ENCODE measurements at places on chromosomes 6 and 20.
A peak's percentile ranks its signal among the peaks of the same experiment; 100 is the strongest.

- DNase-seq = no peak
Measured at GRCh38 chr6:83853178-83854000, at the start of gene RIPPLY2. Gene RIPPLY2, plus strand, starts transcription at chr6:83853360. Its CDS starts 57 bp downstream, at chr6:83853417.

DNA sequence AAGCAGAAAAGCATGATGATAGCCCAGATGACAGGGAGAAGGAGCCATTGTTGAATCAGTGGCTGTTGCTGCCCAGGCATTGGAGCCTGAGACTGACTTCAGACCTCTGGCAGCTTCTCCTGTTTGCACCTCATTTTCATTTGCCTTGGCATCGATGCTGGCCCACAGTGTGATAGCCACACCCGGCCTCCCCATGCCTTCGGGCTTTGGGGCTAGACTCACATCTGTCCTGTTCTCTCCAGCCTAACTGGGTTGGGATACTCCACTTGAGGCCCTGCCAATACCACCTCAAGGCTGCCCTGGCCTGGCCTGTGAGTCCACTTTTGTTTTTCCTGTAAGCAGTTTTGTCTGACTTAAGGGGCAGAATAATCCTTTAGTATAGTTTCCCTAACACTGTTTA is 140.4 kb downstream of the UST start:
- DNase-seq = no peak

DNA sequence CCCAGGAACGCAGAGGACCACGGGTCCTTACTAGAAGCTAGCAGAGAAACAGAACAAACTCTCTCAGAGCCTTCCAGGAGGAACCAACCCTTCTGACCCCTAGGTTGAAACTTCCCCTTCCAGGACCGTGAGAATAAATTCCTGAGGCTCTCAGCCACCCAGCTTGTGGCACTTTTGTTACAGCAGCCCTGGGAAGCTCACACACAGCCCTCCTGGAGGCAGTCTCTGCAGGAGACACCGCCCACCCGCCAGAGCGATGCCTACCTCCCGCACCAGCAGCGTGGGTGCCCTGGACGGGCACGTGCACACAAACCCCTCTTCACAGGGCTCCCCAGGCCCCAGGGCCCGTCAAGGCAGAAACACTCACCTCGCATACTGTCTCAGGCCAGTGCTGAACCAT is 4.2 kb downstream of the RNASET2 start:
- DNase-seq = no peak

- no peak for DNase-seq
Measured at GRCh38 chr6:143149771-143150170, 89.1 kb downstream of the AIG1 start.

GRCh38 chr6:96923400-96923799 is 1.1 kb upstream of the KLHL32 start:
- no peak for DNase-seq

- no peak for DNase-seq
Measured at GRCh38 chr20:1166948-1167720, 17.6 kb downstream of the TMEM74B start.

DNA sequence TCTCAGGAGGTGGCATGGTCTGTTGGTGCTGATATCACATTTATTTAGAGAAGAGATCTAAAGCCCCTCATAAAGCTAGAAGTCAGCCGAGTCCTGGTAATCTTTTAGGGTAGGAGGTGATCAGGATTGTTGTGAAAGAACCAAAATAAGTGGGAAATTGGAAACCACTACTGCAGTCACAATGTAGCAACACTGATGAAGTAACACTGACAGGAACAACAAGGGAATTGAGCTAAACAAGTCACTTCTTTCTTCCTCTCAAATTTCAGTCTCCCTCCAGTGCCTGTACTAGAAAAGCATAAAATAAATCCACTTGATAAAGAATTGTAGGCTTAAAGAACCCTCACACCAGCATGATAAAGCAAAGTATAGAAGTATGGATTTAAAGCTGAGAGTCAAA is 1509.0 kb downstream of the GRIK2 start:
- DNase-seq = no peak

GRCh38 chr6:145233955-145234354 is 501.4 kb downstream of the EPM2A start:
- DNase-seq = no peak

DNA sequence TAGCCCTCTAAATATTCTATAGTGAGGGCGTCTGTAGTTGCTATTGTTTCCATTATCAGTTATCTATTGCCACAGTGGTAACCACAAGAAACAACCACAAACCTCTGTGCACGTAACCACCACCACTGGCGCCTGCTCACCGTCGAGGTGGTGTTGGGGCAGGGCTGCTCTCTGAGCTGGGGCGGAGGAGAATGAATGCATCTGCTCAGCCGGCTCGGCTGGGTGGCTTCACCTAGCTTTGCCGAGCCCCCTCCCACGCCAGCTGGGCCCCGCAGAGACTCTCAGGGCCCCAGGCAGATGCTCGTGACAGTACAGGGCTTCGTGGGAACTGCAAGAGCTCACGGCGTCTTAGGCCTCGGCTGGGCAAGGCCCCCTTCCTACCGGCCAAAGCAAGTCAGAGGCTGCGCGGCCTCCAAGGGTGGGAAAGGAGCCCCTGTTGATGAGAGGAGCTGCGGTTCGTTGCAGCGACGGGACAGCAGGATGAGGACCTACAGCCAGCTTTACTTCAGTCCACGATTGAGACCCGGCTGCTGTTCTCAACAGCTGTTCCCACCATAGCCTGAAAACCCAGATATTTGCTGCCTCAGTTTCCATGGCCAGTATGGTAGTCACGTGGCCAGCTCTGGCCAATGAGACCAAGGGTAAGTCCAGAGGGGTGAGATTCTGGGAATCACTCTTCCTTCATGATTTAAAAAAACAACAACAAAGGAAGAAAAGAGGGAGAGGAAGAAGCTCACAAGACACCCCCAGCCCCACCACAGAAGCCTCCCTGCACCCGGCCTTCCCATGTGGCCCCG is 120.2 kb upstream of the AFDN start:
- DNase-seq = peak; percentile 49

- DNase-seq = no peak
Measured at GRCh38 chr6:46293641-46294316, 123.0 kb upstream of the ENPP5 start.

GRCh38 chr20:24634855-24635254 is 165.4 kb downstream of the SYNDIG1 start:
- DNase-seq = no peak

GRCh38 chr6:71665931-71666330 is 220.4 kb upstream of the RIMS1 start:
- DNase-seq = no peak

- DNase-seq = no peak
Measured at GRCh38 chr6:19297880-19298279, 539.3 kb upstream of the ID4 start.

DNA sequence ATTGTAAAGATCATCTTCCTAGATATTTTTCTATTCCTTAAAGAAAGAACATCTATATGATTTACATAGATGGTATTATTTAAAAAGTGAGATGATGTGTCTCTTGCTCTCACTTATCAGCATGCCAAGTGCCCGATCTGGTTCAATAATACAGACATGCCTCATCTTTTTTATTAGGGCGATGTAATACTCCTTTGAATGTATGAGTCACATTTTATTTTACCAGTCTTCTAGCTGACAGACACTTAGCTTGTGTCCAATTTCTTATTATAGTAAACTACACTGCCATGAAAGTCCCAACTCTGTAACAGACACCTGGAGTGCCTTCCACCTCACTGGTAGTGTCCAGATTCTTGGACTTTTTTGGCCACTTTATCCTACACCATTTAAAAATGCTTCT is 586.6 kb upstream of the BTBD3 start:
- no peak for DNase-seq

GRCh38 chr20:41413169-41413568 is 46.6 kb upstream of the EMILIN3 start:
- DNase-seq = no peak

DNA sequence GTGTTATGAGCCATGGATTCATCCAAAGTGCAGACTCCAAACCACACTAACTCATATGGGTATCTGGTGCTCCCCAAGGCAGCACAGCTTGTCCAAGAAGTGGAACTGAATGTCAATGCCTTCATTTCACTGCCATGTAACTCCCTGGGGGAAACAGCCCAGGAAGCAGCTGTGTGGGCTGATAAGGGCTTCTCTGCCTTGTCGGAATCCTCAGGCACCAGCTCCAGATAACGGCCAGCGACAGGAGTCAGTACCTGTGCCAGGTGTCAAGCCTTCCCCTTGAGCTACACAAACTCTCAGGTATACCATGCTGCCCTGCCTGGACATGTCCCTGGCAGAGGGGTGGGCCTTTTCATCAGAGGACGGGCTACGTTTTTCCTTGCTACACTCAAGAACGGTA is 751.9 kb upstream of the CHD6 start:
- no peak for DNase-seq

GRCh38 chr6:130602151-130602770 is 224.9 kb upstream of the SMLR1 start:
- peak; percentile 75 for DNase-seq

DNA sequence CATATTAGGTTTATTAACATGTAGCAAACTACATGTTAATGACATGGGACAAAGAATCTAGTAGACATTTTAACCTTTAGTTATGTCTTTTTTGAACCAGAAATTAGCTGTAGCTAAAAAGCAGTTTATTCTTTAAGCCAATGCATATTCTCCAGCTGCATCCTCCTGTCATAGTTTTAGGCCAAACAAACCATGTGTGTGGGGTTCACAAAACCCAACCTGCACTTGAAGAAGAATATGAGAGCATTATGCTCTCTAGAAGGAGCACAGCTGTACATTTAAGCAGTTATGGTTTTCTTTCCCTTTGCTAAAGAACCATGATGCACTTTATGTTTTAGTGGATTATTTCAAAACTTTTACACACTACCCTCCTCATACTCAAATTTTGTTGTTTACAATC is 46.2 kb downstream of the AKIRIN2 start:
- DNase-seq = no peak

DNA sequence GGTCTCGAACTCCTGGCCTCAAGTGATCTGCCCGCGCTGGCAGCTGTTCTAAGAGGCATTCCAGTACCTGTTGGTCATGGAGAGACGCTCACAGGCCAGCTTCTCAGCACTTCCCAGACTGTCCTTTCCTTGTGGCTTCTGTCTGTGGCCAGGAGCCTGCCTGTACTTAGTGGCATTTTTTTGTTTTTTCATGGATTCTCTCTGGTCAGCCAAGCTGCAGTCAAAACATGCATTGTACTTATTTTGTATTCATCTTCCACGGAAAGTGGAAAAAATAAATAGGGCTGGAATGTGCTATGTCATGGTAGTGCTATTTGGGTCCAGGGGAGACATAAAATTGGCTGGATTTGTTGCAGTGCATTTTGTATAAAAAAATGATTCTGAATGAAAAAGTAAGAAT is 29.1 kb downstream of the ZDHHC14 start:
- DNase-seq = no peak

DNA sequence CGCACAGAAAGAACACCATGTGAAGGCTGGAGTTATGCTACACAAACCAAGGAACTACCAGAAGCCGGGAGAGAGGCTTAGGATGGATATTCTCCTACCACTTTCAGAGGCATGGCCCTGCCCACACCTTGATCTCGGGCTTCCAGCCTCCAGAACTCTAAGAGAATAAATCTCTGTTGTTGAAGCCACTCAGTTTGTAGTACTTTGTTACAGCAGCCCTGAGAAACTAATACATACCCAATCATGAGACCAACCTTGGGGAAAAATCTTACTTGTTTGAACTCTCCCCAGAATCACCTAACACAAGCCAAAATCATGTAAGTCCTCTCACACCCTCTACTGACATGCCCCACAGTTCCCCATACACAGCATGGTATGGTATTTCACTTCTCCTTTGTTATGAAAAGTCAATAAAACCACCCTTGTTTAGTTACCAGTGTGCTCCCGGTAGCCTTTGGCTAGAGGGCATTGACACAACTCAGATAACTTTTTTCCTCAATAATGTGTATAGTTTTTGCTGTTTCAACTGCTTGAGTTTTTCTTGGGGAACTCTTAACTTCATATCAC is 40.7 kb upstream of the SLC2A12 start:
- no peak for DNase-seq

DNA sequence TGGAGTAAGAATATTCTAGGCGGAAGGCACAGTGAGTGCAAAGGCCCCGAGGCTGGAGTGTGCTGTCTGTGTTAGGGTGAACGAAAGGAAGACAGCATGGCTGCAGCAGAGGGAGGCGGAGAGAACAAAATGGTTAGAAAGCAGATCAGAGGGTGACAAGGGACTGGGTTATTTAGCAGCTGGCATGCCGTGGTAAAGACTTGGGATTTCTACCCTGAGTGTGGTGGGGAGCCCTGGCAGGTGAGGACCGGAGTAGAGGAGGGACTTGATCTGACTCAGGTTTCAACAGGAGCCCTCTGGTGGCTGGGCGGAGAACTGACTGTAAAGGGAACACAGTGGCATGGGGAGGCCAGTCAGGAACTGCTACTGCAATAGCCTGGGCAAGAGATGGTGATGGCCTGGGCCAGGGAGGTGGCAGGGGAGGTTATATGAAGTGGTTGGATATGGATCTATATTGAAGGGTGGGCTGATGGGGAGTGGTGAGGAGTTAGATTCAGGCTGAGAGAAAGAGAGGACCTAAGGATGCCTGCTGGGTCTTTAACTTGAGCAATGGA is 38.0 kb downstream of the PIM1 start:
- DNase-seq = peak; percentile 91

DNA sequence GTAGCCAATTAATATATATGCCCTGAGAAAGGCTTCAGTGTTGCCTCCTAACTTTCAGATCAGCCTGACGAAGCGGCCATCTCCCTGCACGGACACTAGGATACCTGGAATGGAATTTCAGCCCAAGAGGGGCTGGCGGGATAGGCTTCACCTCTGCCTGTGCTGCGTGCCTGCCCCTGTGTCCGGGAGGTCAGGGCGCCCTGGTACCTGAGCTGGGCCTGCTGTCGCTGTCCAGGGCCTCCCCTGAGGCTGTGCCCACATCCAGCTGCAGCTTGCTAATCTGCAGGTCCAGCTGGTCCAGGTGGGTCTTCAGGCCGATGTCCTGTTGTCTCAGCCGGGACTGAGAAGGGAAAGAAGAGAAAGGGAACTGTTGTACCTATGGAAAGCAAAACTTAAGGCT is 8.6 kb downstream of the DACT2 start:
- DNase-seq = no peak

DNA sequence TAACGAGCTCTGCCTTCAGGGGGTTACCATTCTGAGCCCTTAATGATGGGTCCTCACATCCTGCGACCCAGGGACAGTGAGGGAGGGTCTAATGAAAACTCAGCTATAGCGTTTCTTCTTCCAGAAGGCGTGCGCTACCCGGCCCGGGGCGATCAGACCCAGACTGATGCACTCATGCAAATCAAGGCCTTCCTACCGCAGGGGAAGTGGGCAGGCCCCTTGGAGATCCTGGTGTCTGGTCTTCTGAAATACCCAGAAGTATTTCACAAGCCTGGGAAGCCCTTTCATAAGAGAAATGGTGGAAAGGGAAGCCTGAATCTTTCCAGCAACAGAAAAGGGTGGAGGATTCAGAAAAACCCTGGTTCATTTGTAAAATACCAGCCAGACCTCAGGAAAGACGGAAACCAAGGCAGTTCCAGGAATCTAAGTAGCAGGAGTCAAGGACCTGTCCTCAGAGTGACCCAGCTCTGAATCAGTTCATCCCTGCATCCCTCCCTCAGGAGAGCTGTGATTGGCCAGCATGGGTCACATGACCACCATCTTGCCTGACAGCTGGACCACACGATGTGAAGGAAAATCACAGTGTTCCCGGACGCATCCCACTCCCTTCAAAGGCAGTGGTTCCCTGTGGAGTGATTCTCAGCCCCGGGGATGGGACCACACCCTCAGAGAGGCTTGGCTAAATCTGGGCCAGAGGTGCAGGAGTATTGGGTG is 12.7 kb downstream of the BFSP1 start:
- no peak for DNase-seq

- no peak for DNase-seq
Measured at GRCh38 chr6:144331491-144331969, 46.4 kb downstream of the UTRN start.

Data from CD4-positive, alpha-beta T cell treated with Interleukin-4 for 4 hours (primary cell).